ENCODE measurements at places on chromosomes 11 and 22. TPM values are rescaled to one million over a fixed set of nuclear protein-coding genes. Genes with fewer than 3 reads are reported as not detected.

GRCh38 chr22:38674888-38675287 lies 6.9 kb upstream of the TOMM22 start:
- DNase-seq: no peak

GRCh38 chr11:87398931-87399330 lies 361.2 kb downstream of the TMEM135 start:
- DNase-seq: peak; percentile 92

DNA sequence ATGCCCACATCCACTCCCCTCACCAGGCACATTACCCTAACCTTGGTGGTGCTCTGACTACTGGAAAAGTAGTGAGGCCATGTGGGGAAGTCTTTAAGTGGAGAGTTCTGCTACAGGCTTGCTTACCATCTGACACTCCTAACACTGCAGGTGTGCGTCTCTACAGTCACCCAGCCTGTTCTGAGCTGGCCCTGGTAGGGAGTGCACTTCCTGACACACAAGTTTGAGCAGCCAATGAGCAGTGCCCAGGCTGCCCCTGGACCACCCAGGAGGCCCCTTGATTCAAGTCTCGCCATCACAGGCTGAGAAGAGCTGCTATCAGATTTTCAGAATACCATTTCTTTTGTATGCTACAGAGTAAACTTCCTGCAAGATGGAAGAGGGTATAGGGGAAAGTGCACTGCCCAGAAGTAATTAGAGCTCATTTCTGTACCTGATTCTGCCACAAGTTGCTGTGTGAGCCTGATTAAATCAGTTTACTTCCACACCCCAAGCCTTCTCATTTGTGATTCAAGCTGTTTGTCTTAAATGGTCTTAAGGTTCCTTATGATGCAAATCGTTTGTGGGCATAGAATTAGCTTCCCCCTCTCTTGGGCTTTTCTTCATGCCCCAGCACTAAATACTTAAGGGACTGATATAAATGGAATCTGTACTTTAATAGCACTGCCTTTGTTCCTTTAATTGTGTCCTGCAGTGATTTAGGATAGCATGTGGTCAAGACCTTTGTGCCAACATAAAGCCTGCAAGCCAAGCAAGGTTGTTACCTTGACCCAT lies 22.2 kb downstream of the OPCML start:
- no peak for DNase-seq

GRCh38 chr11:33713151-33713855 lies 12.7 kb upstream of the C11orf91 start:
- DNase-seq: no peak

GRCh38 chr11:84906995-84907394 lies 720.1 kb downstream of the DLG2 start:
- peak; percentile 26 for DNase-seq

DNA sequence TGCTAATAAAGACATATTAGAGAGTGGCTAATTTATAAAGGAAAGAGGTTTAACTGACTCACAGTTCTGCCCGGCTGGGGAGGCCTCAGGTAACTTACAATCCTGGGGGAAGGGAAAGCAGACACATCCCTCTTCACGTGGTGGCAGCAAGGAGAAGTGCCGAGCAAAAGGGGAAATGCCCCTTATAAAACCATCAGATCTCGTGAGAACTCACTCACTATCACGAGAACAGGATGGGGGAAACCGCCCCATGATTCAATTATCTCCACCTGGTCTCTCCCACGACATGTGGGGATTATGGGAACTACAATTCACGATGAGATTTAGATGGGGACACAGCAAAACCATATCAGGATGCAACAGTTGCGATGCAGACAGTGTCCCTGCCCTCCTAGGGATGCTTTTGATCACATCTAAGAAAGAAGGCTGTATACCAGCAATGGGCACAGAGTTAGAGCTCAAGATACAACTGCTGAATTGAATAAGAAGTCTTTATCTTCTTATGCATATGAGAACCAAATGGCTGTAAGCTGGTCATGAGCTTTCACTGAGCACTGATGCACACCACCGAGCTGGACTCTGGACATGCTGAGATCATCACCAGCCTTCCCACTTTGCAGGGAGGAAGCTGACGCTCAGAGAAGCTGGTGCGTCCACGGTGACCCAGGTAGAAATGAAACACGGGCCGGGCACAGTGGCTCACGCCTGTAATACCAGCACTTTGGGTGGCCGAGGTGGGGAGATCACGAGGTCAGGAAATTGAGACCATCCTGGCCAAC lies 255.2 kb downstream of the MN1 start:
- DNase-seq: no peak

DNA sequence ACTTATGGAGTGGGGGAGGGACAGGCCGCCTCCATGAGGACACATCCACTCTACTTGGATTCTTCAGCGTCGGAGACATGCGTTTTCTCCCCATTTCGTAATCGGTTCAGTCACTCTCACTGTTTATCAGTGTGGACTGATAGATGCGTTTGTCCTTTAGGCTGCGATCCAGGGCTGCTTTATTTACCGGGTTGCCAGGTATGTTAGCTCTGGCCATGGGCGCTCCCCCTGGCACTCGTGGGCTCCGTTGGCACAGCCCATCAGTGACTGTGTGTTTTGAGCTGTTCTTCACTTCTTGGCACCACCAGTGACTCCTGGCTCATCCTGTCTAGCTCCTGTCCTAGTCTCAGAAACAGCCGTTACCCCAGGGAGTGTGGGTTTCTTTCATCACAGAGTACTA lies 1203.3 kb downstream of the BRD1 start:
- DNase-seq: no peak

DNA sequence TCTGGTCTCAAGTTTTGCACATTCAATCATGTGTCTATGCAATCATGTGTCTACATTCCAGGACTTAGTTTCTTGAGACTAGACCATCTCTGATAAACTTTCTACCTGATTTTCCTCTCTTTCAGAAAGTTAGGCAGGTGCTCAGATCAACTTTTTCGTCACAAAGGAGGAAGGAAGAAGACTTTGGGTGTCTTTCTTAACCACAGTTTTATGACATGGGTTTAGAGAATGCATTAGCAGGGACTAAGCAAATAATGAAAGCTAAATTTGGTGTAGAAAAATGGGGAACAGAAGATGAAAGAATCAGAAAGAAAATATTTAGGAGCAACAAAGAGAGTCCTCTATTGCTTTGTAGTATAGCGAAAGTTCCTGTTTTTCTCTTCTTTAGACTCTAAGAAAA lies 7.7 kb upstream of the GLYATL1B start:
- no peak for DNase-seq

DNA sequence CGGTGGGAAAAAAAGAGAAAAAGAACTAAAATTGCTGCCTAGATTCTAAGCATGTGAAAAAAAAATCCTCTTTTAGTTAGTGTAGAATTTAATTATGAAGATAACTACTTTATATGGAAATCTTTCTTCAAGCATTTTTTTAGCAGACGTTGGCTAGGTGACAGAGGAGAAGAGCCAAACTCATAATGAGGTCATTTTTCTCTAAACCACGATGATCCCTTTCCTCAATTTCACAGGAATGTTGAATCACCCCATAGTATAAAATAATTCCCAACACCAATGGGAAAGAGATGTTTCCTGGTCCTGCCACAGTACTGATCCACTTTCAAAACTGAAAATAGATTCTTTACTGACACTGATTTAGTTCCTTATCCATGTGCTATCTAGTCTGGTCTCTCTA lies 319.8 kb downstream of the DLG2 start:
- peak; percentile 25 for DNase-seq

OR5A1 gene
- polyA plus RNA-seq: not detected

PLEKHB1 gene
- 1.0 TPM for polyA plus RNA-seq

OSBP2 gene
- 11.9 TPM for polyA plus RNA-seq

RFPL2 gene
- polyA plus RNA-seq: not detected

MAPK8IP2 gene
- 0.24 TPM for polyA plus RNA-seq

RAB3IL1 gene
- polyA plus RNA-seq: 31.3 TPM

CCDC179 gene
- not detected for polyA plus RNA-seq
